Neural progenitor cell (in vitro differentiated cells): ENCODE measurements at places on chromosomes 1 and 21.

- DNase-seq, result no peak
These were observed 349.6 kb downstream of the PTBP2 start for GRCh38 chr1:97071173-97071572.

DNA sequence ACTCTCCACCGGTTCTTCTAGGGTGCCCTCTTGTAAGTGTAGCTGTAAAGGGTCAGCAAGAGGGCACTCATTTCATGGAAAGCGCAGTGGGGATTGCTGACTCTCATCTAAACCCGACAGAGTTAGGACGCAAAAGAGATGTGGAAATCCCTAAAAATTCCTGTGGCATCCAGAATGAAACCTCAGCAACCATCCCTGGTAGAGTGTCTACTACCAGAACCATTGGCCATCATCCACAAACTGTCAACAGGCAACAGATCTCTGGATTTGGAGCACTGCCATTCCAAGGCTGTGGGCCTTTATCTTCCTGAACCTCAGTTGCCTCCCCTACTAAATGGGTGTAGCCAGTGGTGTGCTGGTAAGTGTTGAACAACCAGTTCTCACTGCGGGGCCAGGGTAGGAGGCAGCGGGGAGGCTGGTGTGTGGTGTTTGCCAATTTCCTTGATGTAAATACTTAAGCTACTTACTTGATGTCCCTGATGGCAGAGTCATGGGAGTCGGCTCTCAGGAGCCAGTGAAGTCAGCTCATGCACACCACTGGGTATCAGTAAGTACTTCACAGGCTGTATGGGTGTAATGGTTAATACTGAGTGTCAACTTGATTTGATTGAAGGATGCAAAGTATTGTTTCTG, 195.8 kb downstream of the KAZN start:
- DNase-seq, result no peak

DNA sequence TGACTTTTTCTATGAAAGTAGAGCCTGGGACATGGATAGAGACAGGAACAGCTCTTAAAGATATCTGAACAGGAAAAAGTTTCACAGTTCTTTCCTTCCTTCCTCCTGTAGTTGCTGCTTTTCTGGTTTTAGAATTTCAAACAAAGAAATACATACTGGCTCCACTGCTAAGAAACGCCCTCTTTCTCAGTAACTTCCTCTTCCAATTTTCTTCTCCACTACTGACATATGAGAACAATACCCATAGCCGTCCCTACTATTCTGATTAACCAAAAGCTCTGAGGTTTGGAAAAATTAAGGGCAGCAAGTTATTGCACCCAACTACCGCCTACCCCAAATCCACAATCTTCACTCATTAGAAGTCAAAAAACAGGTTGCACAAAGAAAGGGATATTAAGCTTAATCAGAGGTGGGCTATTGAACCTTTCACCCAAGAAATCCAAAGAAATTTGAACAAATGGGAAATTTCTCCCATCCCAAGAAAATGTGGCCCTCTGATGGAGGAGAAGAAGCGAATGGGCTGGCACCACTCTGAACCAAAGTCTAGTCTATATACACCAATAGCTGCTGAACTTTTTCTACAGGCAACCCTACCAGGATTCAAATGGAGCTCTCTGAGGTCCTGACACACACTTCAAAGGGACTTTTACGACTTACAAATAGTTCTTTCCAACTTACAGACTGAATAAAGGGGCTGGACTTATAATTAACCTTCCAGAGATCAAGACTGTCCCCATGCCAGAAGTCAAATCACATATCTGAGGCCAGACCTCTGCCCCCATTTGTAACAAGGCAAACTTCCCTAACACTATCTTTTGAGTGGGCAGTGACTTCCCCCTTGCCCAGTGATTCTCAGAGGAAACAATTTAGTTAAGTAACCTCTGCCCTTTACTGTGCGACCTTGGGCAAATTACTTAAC, 1.7 kb downstream of the WASF2 start:
- DNase-seq, result peak; percentile 30

DNA sequence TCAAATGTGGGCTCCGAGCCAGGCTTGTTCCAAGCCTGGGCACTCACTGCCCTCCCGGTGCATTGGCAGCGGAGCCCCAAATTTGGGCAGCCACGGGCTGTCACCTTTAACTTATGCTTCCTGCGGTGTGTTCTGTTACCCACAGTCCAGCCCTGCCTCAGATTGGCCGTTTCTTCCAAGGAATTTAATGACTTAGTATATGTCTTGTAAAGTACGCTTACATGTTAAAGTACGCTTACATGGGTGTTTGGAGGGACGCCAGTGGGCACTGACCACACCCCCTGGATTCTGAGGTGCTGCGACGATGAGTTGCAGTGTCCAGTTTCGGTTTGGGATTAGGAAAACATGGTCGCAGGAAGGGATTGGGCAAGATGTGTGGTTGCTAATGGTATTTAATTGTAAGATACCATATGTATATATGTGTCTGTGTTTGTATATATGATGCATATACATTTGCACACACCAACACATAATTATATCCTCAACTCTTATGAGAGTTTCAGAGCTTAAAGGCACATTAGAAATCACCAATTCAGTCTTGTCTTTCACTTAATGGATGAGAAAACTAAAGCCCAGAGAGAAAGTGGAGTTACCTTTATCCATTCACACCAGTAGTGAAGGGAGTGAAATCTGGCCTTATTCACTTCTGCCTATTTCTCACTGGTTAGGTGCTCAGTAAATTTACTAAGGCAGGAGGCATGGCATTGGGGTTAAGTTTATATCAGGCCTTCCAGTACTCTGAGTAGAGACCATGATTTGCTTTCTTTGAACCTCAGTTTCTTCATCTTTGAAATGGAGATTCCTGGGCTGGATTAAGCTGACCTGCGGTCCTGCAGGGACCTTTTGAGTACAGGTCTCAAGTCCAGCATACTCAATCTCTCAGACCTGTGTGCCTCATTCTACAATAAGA, 1.0 kb downstream of the SMYD2 start:
- peak; percentile 17 for DNase-seq

- peak; percentile 19 for DNase-seq
These were observed 4.4 kb upstream of the RUNX1 start for GRCh38 chr21:35053356-35054096.

DNA sequence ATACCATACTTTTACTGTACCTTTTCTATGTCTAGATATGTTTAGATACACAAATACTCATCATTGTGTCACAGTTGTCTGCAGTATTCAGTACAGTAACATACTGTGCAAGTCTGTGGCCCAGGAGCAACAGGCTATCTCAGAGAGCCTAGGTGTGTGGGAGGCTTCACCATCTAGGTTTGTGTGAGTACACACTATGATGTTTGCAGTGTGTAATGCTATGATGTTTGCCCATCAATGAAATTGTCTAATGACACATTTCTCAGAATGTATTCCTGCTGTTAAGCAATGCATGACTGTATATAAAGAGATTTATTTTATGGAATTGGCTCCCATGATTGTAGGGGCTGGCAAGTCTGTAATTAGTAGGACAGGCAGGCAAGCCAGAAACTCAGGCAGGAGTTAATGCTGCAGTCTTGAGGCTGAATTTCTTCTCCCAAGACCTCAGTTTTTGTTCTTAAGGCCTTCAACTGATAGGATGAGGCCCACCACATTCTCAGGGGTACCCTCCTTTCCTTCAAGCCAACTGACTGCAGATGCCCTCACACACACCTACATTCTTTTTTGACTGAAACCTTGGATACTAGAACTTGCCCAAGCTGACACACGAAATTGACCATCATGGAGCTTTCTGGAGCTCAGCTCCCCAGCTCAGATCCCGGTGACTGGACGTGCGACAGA, 7.7 kb upstream of the AGTRAP start:
- no peak for DNase-seq

DNA sequence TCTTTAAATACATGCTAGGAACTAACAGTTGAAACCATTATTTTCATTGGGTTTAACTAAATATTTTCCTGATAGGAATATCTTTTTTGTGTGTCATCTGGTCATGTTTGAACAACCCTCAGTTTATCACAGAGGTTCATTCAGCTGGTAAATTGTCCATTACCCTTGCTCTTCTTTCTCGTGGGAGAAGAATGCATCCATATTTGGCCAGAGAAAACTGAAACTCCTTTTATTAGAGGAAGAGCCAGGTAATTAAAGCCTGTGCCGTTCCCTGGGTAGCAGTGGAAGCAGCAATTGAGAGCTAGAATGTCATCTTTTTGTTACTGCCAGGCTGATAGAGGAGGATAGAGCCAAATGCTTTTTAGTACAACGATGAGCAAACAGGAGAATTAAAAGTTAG, 587.2 kb upstream of the ZRANB2 start:
- no peak for DNase-seq
